CD4-positive, alpha-beta T cell treated with Interleukin-2 at 100 ng/mL for 4 hours (primary cell): ENCODE measurements at places on chromosomes 3 and 15.

- no peak for DNase-seq
Observed at GRCh38 chr3:39166134-39166710, 12.8 kb upstream of the CSRNP1 start.

GRCh38 chr3:23253214-23253613 lies 50.1 kb downstream of the UBE2E2 start:
- no peak for DNase-seq

- no peak for DNase-seq
Observed at GRCh38 chr3:165440380-165440779, 244.2 kb upstream of the SLITRK3 start.

GRCh38 chr3:187630404-187630803 lies 39.8 kb downstream of the SST start:
- no peak for DNase-seq

- no peak for DNase-seq
Observed at GRCh38 chr3:193737191-193737751, 144.3 kb downstream of the OPA1 start.

DNA sequence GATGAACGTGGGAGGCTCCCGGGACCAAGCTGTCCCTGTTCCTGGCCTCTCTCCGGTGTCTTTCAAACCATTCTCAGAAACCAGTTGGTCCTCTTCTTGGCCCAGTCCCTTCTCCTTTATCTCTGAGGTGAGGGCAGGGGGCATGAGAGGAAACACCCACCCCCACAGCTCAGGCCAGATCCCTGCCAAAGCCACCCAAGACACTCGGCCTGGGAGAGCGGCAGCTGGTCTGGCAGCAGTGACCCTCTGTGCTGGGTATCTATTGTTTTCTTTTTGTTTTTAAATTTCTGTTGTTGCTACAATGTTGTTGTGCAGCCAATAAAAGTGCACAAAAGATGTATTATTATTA lies 27.3 kb downstream of the ACSBG1 start:
- no peak for DNase-seq

DNA sequence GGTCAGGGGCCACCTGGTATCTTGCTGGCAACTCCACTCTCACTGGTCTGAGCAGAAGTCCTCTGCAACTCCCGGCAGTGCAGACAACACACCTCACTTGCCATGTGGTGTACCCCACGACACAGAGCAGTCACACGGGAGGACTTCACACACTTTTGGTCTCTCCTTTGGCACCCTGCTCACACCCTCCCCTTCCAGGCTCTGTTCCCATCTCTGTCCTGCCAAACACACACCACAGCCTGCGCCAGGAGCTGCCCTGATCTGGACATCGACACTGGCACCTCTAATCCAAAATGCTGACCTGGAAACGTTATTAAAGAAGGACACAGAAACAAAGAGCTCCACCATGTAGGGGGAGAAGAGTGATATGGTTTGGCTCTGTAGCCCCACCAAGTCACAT lies 57.2 kb downstream of the SLC41A3 start:
- DNase-seq: no peak

DNA sequence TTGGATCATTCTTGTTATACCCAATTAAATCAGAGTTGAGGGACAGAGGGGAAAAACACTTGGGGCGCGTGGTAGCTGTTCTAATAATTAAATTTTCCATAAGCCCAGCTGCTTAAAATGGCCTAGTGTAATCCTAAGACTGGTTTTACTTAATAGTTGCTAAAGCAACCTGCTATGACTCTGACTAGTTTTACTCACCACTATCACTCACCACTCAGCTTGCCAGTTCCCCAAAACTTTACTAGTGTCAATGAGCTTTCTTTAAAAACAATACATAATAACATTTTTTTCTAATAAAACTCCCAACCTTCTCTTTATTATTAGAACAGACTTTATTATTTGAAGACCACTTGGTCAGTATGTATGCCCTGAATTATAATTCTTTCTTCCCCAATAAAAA lies 49.6 kb downstream of the ECT2 start:
- no peak for DNase-seq

DNA sequence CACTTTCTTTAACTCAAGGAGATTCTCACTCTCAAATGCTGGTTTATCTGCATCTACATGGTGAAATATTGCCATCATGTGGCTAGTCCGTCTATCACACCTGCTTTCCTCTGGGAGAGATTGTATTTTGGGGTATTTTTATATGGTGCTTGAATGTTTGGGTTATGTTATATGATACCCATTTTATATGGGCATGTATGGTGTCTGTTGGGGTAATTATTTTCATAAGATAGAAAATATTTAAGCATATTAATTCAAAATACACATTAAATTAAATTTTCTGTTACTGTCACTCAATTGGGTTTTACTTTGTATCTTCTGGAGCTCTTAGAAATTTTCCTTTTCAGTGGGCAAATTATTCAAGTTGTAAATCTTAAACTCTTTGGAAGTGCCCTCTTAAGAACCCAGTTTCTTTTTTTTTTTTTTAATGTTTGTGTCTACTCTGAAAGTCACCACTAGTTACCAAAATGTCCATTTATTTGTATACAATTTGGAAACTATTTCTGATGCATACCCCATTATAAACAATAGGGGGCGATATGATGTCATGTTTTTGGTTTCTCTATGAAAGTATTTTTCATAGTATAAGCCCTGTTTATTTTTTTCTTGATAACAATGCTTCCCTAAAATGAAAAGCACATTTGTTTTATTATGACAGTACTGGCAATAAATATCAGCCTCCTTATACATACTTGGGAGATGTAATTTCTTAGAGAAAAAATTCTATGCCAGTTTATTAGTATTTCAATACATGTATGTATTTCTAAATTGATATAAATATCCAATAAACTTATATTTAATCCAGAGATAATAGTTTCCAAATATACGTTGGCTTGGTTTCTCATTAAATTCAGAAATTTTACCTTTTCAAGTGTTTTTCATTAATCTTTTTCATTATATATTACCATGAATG lies 36.1 kb upstream of the PLSCR5 start:
- DNase-seq: peak; percentile 11

- DNase-seq: no peak
Observed at GRCh38 chr15:64149424-64149823, 2.1 kb upstream of the SNX22 start.

DNA sequence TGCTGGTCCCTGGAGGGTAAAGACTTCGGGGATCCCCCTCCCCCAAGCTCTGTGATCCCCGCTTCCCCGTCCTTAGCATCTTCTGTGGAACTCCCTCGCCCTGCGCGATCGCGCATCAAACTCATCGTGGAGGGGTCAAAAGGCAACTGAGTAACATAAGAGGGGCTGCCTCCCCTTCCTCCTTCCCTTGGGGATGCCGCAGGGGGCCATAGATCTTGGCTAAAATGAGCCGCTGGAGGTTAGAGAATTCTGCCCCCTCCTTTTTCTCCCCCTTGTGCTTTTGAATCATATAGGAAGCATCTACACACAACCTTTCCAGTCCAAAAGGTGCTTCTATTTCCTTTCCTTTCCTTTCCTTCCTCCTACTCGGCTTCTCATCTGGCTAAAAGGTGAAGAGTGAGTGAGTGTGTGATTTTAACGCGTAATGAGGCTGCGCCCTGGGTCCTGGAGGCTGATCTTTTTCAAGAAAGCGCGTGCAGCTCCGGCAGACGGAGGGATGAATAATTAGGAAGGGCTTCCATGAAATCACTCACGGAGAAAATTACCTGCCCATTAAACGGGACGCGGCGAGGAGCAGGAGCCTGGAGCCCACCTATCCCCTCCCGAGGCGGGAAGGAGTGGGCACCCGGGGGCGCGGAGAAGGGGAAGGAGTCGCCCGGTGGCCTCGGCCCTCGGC lies 831 bp upstream of the ROBO2 start:
- no peak for DNase-seq

DNA sequence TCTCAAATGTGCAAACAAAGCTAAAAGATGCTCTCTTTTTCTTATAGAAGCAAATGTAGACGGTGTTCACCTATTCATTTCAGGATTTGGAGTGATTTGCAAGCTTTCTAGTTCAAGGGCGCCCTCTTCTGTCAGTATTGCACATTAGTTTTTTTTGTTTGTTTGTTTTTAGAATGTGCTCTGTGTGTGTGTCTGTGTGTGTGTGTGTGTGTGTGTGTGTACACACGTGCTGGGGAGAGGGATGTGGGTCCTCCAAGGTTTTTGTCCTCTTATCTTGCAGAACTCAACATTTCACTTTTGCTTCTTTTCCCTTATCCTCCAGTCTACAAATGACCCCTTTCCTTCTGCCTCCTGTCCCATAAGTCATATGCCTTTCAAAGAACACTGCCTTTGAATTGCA lies 23.5 kb downstream of the DNAH1 start:
- peak; percentile 83 for DNase-seq

DNA sequence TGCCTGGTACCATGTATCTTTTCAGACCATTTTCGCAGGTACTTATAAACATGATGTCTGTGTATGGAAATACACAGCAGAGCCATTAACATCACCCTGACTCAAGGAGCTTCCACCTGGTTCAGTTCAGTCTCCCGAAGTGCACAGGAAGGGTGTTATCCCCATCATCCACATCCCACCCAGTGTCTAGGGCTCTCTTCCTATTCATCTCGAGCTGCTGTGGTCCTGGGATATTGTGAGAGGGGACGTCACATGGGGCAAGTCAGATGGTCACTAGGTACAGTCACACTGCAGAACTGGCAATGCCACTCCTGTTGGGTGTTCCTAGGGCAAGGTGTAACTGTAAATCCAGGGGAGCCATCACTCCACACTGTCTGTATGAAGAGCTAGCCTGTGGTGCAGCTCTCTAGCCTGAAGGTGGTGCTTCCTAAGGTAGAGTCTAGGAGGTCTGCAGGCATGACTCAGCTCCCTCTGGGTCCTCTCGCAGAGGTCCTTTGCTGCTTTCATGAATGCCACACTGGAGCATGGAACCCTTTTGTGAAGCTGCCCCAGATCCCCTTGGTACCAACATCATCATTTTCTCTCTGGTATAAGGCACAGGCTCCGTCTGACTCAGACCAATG lies 13.9 kb downstream of the ISLR2 start:
- no peak for DNase-seq

GRCh38 chr3:64685800-64686445 lies 1.9 kb downstream of the ADAMTS9 start:
- DNase-seq: no peak

DNA sequence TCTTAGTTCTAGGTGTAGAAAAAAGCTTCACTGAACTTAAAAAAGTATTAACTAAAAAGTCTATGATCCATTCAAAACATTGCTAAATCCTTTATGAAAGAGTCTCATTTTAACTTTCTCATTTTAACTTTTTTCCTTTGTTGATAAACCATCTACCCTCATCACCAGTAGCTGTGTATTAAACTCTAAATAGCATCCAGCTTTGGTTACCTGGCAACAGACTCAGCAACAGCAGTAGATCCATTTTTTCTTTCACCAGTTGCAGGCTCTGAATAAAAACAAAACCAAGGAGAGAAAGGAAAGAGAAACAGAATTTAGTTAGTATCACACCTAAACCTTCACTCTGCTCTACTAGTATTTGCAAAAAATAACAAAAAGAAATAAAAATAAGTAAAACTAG lies 51.6 kb downstream of the TP53BP1 start:
- DNase-seq: no peak

GRCh38 chr3:9253327-9253726 lies 3.9 kb upstream of the SRGAP3 start:
- no peak for DNase-seq

GRCh38 chr3:108388136-108389132 lies 92.1 kb downstream of the HHLA2 start:
- no peak for DNase-seq

GRCh38 chr3:183317271-183317670 lies 64.2 kb downstream of the B3GNT5 start:
- DNase-seq: no peak

DNA sequence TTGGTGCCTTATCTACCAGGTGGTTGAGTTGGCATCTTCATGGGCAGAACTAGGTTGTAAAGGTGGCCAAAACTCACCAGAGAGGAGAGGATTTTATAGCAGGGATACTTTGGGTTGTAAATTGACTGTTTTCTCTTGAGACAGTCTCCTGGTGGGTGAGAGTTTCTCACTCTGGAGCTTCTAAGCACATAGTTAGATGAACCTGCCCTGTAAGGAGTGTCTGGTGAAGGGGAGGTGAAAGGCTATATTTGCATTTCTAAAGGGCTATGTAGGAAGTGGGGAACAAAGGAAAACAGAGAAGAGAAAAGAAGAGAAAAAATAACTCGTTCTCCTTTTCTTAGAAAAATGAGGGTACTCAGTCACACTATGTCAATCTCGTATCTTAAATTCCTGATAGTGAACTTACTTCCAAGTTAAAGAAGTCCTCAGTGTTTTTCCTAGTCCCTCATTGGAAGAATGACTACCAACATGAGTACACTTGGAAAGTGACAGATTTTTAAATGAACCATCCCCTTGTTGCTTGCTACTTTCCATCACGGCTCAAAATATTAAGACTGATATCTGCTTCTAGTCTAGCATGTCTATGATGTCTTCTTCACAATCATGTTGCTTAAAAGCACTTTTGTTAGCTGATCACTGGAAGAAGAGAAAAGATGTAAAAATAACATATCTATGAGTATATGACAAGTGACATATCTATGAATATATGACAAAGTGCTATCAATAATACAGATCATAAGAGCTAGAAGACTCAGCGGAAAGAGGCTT lies 113.8 kb upstream of the P2RY1 start:
- no peak for DNase-seq

DNA sequence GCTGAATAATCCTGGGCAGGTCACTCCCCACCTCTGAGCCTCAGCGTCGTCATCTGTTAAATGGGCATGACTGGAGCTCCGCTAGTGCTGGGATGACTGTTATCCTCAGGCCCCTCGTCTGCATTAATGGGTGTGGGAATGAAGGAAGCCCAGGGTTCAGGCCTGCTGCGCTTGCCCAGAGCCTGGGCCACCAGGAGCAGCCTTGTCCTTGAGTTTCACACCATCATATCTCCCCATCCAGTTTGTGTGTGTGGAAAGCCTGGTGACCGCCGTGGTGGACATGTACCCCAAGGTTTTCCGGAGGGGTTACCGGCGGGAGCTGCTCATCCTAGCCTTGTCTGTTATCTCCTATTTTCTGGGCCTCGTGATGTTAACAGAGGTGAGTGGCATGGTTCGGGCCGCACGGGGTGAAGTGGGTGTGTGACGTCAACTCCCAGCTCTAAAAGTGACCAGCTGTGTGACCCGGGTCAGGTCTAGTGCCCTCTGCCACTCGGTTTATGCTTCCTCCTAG lies 63.5 kb upstream of the SLC6A1 start:
- no peak for DNase-seq

DNA sequence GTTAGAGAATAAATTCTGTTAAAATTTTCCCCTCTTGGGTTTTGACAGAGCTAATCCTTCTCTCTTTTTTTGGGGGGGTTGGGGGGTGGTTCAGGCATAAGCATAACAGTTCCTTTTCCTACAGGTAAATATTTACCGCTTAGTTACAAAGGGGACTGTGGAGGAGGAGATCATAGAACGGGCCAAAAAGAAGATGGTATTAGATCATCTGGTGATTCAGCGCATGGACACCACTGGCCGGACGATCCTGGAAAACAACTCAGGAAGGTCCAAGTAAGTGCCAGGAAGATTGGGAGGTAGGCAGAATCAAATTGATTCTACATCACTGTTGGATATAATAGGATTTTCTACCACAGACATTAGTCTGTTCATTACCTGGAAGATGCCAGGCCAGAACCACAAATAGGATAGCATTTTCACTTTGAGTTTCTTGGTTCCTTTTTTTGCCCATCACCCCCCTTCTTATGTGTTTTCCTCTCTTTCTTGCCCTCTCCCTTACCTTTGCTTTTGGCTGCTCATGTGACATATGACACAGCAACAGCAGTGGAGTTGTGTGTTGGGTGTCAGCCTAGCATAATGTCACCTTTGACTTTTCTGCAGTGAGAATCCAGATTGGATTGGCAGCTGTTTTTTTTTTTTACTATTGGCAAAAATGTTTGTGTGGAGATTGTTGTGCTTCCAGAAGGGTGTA lies 79.0 kb downstream of the CHD2 start:
- no peak for DNase-seq
